Activated CD4-positive, alpha-beta T cell treated with anti-CD3 and anti-CD28 coated beads for 1 hour (primary cell): ENCODE measurements at places on chromosomes 13 and 19.

DNA sequence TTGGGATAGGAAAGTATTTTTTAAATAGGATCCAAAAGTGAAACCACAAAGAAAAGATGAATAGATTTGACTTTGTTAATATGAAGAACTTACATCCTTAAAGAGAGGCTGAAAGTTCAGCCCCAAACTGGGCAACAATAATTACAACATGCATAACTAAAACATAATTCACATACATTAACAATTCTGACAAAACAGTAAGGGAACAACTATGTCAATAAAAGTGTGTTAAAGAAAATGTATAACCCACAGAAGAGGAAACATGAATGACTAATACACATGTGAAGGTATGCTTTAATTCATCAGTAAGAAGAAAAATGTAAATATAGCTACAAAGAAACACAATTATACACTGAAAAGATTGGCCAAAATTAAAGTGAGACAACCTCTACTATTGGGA, 1597.6 kb upstream of the MIR17HG start:
- no peak for DNase-seq

GRCh38 chr13:36107521-36107920, 23.7 kb downstream of the DCLK1 start:
- no peak for DNase-seq

DNA sequence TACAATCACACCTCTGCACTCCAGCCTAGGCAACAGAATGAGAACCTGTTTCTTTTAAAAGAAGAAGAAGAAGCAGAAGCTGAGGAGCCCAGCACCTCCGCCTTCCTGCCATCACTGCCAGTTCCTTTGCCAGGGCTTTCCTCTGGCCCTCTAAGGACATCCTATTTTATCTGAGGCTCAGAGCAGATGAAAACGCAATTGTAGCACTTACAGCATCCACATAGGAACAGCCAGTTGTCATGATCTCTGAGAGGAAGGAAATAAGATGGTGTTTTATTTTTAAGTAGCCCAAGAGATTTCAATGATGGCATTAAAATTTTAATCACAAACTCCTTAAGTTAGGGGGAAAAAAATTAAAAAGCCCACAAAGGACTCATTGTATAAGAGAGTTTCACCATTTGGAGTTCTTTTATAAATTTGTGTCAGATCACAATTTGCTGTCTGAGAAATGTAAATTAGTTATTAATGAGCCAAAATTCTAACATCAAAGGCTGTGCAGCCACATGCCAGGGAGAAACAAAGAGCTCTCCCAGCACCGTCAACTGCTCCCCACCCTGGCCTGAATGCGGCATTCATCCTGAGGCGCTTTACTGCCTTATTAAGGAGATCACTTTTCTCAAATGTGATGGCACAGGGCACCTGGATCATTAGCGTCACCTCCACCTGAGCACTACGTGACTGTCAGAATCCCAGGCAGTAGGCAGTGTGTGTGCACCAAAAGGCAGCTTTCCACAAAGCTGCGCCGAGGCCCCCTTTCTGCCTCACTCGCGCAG, 393.0 kb downstream of the FOXO1 start:
- no peak for DNase-seq

DNA sequence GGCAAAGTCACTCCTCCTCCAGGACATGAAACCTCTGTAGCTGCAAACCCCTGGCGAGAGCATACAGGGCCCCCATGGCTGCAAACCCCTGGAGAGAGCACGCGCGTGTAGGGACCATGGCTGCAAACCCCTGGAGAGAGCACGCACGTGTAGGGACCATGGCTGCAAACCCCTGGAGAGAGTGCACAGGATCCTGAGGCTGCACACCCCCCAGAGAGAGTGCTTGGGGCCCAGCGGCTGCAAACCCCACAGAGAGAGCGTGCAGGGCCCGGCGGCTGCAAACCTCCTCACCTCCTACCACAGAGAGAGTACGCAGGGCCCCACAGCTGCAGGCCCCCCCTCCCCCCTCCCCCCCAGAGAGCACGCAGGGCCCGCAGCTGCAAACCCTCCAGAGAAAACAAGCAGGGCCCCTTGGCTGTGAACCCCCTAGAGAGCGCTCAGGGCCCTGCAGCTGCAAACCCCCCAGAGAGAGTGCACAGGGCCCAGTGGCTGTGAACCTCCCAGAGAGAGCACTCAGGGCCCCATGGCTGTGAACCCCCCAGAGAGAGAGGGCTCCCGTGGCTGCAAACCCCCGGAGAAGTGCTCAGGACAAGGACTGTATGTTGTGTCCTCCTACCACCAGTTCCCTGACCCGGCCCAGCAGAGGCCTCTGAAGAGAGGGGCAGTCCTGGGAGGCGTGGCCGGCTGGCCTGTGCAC, 7.3 kb downstream of the ADPRHL1 start:
- no peak for DNase-seq
